HL-60 (cell line): ENCODE measurements at places on chromosomes 7 and 10.

- no peak for DNase-seq
Measured at GRCh38 chr10:132515811-132516726, 21.5 kb upstream of the INPP5A start.

- no peak for DNase-seq
Measured at GRCh38 chr7:133530682-133531081, 277.8 kb downstream of the EXOC4 start.

- DNase-seq = no peak
Measured at GRCh38 chr10:52652431-52653262, 119.9 kb downstream of the MBL2 start.

DNA sequence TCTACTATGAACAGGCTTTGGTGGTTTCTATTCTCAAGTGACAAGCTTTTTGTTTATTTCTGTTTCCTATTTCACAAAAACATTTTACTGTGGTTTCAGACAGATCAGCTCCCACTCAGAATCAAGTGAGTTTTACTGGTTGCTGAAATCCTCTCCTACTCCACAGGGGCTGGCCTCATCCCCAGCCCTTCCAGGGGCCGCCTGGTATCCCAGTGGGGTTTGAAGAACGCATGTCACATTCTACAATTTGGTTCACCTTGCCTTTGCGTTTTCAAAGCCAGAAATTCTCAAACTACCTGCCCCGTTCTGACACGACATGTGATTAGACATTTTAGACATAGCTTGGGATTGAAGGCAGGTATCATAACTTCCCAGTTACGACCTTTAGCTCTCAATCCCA, 160.9 kb upstream of the AGK start:
- DNase-seq = no peak

- DNase-seq = no peak
Measured at GRCh38 chr7:149462101-149462520, 1.2 kb upstream of the ZNF777 start.

- DNase-seq = peak; percentile 21
Measured at GRCh38 chr10:76086761-76087639, 655.6 kb downstream of the LRMDA start.

DNA sequence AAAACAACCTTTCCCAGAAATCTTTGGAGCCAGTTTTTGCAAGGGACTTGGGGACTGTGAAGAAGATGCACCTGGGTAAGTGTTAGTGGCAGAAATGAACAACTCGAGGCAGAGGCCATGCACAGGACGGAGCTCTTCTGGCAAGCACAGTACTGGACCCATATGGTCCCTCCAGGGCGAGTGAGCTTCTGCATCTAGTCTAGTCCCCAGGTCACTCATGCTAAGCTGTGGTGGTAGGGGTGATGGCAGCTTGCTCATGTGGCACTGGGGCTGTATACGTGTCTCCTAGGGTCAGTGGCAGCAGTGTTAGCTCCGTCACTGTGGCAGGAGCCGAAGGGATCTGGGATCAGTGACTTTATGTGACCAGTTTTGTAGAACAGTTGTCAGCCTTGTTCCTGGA, 9.3 kb upstream of the LRRC61 start:
- no peak for DNase-seq

GRCh38 chr10:97230146-97230545, 44.4 kb upstream of the SLIT1 start:
- no peak for DNase-seq

DNA sequence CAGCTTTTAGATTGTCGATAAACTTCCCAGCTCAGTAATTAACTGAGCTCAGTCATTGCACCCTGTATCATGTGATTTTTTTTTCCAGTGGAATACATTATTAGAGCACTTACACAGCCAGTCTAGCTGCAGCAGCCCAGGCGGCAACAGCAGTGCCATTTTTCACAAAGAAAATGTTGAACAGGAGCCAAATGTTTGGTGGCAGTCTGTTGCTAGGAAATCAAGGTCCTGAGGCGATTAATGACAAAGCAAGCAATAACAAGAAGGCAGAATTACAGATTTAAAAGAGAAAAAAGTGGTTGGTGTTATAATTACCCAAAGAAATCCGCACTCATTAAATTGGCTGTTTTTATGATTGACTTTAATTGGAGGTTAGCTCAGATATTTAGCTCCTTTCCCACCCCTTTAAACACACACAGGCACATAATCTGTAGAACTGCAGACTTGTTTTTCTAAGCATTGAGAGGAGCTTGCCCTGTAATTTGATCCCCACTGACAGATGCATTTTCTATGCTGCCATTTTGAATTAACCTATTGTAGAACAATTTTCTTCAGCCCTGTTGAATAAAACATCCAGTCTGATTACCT, 267.4 kb downstream of the ADK start:
- no peak for DNase-seq

DNA sequence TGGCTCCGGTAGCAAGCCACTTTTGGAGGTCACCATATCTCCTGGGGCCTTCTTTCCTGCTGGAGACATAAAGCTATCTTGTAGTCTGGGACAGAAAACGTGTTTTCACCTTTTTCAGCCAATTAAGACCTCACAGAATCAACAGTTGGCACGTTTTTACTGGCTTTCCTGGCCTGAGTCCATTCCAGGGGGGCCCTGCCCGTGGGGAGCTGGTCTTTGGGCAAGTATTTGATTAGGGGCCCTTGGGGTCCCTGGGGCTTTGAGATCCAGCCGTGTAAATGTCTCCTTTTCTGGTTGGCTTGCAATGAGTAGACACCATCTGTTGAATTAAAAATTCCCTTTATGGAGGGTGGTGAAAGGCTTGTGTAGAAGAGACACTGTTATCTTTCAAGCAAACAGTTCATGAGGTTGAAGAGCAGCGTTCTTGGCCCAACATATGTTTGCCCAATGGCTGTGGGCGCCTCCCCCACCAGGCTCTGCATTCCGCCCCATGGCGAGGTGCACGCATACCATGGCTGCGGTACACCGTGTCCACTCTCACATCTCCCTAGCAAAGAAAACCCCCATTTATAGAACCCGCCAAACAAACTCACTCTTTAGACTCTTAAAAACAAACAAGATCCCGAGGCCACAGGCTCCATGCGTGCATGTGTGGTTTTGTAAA, 593.2 kb downstream of the LRMDA start:
- DNase-seq = no peak

GRCh38 chr10:108241166-108241565, 1076.7 kb upstream of the SORCS1 start:
- no peak for DNase-seq

DNA sequence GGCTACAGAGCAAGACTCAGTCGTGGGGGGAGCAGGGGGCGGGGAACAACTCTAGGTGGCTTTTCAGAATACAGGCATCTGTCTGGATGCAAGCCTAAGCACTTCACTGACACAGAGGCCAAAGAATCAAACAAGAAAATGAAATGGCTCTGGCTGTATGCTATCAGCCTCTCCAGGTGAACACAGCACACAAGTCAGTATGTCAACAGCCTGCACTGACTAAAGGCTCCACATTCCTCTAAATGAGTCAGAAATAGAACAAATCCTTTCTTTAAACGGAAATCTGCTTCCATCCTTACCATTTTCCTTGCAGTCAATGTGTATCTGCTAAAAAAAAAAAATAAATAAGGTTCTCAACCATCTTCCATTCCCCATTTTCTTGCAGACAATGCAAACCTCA, 88.3 kb downstream of the ARMH3 start:
- DNase-seq = no peak

GRCh38 chr7:22730921-22731654, 4.1 kb downstream of the IL6 start:
- DNase-seq = no peak

GRCh38 chr10:81877596-81877995, 2.6 kb downstream of the NRG3 start:
- no peak for DNase-seq

GRCh38 chr7:49577576-49577975, 195.9 kb upstream of the VWC2 start:
- DNase-seq = no peak

DNA sequence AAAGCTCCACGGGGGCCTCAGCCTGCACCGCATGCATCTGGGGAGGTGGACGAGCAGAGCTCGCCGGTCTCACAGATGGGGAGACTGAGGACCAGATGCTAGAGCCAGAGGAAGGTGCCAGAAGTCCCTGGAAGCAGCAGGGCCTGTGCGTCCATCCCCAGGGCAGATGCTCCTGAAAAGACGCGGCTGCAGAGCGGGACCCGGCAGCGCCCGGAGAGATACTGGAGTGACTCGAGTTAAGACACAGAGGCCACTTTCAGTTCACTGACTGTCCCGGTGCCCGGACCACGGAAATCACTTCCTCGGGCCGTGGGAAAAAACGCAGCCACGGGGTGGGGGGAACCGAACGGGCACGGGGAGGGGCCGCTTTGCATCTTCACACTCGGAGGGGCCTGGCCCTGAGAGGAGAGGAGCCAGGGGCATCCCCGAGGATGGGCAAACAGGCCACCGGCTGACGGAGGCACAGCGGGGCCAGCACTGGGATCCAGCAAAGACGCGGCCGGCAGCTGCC, 85.4 kb downstream of the FOXL3 start:
- no peak for DNase-seq

- no peak for DNase-seq
Measured at GRCh38 chr7:134474828-134475227, 15.9 kb upstream of the AKR1B1 start.

DNA sequence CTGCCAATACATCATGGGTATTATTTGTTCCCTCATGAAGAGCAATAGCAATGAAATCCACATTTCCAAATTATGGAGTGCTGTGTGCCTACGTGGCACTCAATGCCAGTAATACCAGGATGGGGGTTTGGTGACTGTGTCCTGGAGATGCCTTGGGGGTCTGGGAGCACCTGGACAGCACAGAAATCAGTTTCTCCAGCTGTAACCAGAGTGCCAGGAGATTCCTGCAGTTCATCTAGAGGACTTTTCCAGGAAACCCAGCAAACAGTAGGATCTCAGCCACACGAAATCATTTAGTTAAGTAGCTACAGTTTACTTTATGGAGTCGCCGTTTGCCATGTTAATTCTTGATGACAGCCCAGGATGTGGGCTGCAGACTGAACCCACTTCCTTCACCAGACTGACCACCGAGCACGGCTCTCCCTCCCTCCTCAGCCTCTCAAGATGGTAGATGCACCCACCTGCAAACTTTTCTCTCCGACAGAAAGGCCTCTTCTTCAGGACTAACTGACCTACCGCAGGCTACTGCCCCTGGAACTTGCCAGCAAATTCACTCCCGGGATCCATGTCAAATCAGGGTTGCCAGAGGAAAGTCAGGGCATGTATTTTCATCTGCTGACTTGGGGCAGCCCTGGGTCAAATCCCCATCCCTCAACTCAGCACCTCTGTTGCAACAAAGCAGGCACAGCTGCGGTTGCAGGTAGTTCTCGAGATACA, 30.3 kb downstream of the MKI67 start:
- DNase-seq = no peak

DNA sequence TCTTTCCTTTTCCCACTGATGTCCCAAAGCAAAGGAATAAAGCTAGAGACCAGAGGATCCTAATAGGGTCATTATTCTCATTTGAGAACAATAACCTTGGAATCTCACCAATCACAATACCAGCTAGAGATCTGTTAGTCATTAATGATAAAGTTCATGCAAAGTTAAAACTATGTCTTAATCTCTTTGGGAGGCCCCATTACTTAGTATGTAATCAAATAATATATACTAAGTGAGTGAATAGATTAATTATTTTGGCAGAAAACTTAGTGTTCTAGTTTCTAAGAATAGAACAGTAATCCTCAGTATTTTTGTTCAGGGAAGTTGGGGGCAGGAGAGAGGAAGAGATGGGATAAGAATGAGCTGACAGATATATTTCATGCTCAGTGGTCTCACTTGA, 227.2 kb downstream of the MTERF1 start:
- no peak for DNase-seq

DNA sequence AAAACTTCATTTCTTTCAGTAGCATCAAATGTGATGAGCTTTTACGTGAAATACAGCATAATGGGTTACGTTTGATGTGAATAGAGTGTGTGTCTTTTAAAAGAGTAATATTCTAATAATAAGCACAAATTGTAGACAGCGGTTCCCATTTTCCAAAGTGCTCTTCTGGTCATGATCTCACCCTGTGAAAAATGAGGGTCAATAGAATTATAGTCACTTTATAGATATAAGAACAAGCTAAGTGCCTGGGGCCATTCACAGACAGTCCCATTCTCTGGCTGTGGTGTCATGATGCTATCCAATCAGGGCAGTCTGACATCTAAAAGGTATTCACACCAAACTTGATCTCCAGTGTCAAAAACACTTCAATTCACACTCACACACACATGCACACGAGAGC, 830.8 kb upstream of the AUTS2 start:
- DNase-seq = no peak

DNA sequence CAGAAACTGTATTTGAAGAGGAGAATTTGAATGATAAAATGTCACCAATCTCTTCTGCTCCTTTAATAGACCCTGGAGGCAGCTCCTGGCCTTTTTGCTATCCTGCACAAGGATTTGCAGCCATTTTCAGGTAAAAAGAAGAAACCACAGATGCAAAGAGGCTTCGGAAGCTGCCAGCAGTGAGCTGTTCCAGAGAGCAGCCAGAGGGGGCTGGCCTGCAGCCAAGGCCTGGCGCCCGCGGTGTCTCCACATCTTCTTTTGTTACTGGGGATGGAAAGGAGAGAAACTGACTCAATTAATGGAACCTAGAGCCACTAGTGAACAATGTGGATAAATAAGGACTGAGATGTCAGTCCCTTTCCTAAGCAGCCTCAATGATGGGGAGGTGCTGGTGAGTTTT, 23.9 kb upstream of the GPR26 start:
- DNase-seq = no peak
